ENCODE measurements at places on chromosomes 2 and 18.

DNA sequence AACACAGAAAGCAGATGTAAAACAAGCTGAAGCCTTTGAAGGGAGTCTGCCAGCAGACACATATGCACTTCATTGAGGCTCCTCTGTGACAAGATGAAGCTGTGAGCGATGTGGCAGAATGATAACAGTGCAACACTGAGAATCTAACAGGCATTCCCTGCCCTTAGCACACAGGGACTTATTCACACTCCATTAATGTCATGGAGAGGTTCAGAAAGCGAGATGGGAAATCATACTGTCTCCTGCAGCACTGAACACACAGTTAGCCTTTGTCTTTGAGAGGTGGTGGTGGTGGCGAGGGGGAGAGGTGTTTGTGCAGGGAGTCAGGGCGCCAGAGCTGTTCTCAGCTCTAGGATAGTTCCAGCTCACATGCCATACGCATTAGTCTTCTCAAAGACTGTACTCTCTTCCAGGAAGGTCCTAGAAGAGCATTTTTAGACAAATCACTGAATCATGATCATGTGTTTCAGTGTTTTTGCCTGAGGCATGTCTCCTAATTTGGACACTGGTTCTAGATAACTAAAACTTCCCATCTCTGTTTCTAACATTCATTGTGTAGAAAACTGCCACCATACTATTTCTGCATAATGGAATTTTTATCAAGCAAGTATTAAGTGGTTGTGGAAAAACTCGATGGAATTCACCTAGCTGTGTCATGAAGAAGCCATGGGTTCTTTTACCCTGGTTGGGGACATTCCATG, 93.5 kb upstream of the ITGB6 start:
- no peak overlapping the region for H3K27ac ChIP-seq
- H3K4me3 ChIP-seq: no peak overlapping the region
- no peaks in the 10 kb centered on the region for H3K27me3 ChIP-seq
- no peaks in the 10 kb centered on the region for H3K36me3 ChIP-seq

DNA sequence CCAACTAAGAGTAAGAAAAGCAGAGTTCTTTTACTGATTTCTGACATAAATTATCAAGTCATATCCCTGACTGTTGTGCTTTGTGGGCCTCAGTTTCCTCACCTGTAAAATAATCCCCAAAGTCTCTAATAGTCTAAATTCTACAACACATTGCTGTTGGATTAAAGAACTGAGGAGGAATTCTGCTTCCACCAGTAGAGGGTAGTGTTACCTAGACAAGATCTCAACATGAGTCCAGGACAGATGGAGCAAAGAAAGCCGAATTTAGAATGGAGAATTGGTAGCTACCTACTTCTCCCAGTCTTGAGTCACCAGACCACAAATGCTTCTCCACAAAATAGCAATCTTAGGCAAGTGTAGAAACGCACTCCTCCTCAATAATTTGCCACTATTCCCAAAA, 462.5 kb upstream of the FSHR start:
- no peaks in the 10 kb centered on the region for H3K4me1 ChIP-seq
- no peaks in the 10 kb centered on the region for H3K36me3 ChIP-seq
- no peaks in the 10 kb centered on the region for H3K27me3 ChIP-seq
- no peak for DNase-seq
- H3K27ac ChIP-seq: no peak overlapping the region

- H3K36me3 ChIP-seq: no peaks in the 10 kb centered on the region
- no peak overlapping the region for H3K4me3 ChIP-seq
- no peak for DNase-seq
- no peaks in the 10 kb centered on the region for H3K27me3 ChIP-seq
- H3K4me1 ChIP-seq: peaks cover 4% of the 10 kb centered on the region
- no peak overlapping the region for H3K27ac ChIP-seq
Observed at GRCh38 chr18:58313491-58314032, 269.5 kb downstream of the NEDD4L start.

DNA sequence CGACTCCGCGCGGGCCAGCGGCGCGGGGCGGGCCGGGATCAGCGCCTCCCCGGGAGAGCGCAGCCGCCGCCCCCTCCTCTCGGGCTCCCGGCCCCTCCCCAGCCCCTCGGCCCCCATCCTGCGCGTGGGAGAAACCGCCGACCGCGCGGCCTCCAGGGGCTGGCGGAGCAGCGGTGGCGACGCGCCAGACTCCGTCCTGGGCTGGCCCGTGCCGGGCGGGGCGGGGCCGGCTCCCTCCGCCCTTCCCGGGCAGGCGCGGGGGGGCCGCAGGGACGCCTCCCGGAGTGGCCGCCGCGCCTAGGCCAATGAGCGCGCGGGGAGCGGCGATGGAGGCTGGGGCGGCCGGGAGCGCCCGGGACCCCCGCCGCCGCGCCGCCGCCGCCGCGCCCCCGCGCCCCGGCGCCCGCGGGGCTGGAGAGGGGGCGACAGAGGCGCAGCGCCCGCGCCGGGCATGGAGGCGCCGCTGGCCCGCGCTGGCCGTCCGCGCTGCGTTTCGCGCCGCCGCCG, 49.1 kb downstream of the KCNIP3 start:
- peaks cover 8% of the 10 kb centered on the region for H3K4me1 ChIP-seq
- peak overlapping the region; percentile 78 for H3K27ac ChIP-seq
- peak; percentile 81 for DNase-seq
- H3K4me3 ChIP-seq: peak overlapping the region; percentile 69

- no peak overlapping the region for H3K27ac ChIP-seq
- no peak overlapping the region for H3K4me3 ChIP-seq
- H3K27me3 ChIP-seq: no peaks in the 10 kb centered on the region
- DNase-seq: peak; percentile 76
- no peaks in the 10 kb centered on the region for H3K4me1 ChIP-seq
Observed at GRCh38 chr2:238225911-238226697, 13.7 kb downstream of the HES6 start.

GRCh38 chr2:145524303-145524702, 1004.4 kb upstream of the ZEB2 start:
- no peaks in the 10 kb centered on the region for H3K27me3 ChIP-seq
- H3K4me1 ChIP-seq: no peaks in the 10 kb centered on the region
- H3K27ac ChIP-seq: no peak overlapping the region
- no peaks in the 10 kb centered on the region for H3K36me3 ChIP-seq
- DNase-seq: no peak
- H3K4me3 ChIP-seq: no peak overlapping the region

GRCh38 chr2:232480201-232481190, 7.1 kb downstream of the ECEL1 start:
- H3K4me3 ChIP-seq: no peak overlapping the region
- H3K4me1 ChIP-seq: no peaks in the 10 kb centered on the region
- H3K36me3 ChIP-seq: no peaks in the 10 kb centered on the region
- no peak for DNase-seq
- no peaks in the 10 kb centered on the region for H3K27me3 ChIP-seq

- no peaks in the 10 kb centered on the region for H3K36me3 ChIP-seq
- DNase-seq: no peak
- H3K27ac ChIP-seq: no peak overlapping the region
- no peaks in the 10 kb centered on the region for H3K4me1 ChIP-seq
Observed at GRCh38 chr2:176114120-176114929, 2.3 kb upstream of the HOXD10 start.

GRCh38 chr2:29000956-29001355, 19.9 kb downstream of the TOGARAM2 start:
- DNase-seq: no peak
- H3K27ac ChIP-seq: no peak overlapping the region
- no peaks in the 10 kb centered on the region for H3K27me3 ChIP-seq
- H3K4me3 ChIP-seq: no peak overlapping the region
- H3K36me3 ChIP-seq: no peaks in the 10 kb centered on the region

- H3K4me1 ChIP-seq: no peaks in the 10 kb centered on the region
- H3K27ac ChIP-seq: no peak overlapping the region
- no peak overlapping the region for H3K4me3 ChIP-seq
- no peaks in the 10 kb centered on the region for H3K27me3 ChIP-seq
- H3K36me3 ChIP-seq: no peaks in the 10 kb centered on the region
Observed at GRCh38 chr2:52613064-52613463, 1154.5 kb upstream of the CHAC2 start.

DNA sequence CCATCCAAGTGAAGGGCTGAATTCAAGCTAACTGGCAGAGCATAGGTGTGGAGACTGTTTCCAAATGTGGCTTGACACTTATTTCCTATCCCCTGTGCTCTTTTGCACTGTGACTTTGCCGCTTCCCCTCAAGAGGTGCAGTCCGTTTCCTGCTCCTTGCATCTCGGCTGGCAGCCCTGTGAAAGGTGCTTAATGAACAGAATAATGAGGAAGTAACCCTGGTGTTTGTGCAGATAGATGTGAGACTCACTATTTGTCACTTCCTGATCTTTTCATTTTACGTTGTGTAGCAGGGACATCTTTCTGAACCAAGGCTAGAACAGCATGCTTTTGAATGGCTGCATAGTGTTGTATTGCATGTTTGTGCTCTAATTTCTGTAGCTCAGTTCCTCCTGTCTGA, 60.8 kb downstream of the CEP192 start:
- H3K27me3 ChIP-seq: no peaks in the 10 kb centered on the region
- no peak overlapping the region for H3K27ac ChIP-seq
- H3K4me3 ChIP-seq: no peak overlapping the region
- H3K36me3 ChIP-seq: no peaks in the 10 kb centered on the region
- H3K4me1 ChIP-seq: no peaks in the 10 kb centered on the region

DNA sequence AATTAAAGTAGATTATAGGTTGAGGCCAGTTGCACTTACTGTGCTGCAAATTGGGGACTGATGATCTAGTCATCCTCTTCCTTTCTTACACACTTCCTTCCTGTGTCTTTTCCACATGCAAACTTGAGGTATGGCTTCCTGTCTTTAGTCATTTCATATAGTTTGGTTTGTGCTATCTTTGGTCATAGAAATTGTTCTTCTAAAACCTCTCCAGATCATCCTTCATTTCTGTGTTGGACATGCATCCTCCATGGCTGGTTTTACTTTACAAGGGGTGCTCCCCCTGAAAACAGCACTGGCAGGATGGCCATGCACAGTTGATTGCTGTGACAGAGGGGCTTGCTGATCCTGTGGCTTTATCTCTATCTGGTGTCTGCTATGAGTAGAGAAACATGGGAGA, 36.5 kb downstream of the MGAT5 start:
- H3K36me3 ChIP-seq: no peaks in the 10 kb centered on the region
- no peaks in the 10 kb centered on the region for H3K4me1 ChIP-seq
- peaks cover 2% of the 10 kb centered on the region for H3K27me3 ChIP-seq
- no peak for DNase-seq
- no peak overlapping the region for H3K27ac ChIP-seq

DNA sequence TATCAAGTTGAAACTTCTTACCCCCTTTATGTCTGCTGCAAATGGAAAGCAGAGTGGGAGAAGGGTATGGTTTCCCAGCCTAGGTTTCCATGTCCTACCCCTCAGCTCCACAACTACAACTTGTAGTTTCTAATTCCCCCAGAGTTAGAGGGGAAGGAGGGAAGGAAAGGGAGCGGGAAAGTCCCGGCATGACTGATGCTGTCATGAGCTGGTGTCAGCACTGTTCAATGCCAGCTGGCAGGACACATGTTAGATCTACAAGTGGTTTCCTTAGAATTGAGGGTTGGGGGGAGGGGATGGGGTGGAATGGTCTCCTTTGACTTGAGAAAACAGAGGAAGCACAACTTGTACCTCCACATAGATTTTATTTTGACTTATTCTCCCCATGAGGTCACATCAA, 194.0 kb downstream of the MBD2 start:
- H3K36me3 ChIP-seq: no peaks in the 10 kb centered on the region
- no peak overlapping the region for H3K4me3 ChIP-seq
- no peaks in the 10 kb centered on the region for H3K4me1 ChIP-seq
- H3K27ac ChIP-seq: no peak overlapping the region
- no peak for DNase-seq

DNA sequence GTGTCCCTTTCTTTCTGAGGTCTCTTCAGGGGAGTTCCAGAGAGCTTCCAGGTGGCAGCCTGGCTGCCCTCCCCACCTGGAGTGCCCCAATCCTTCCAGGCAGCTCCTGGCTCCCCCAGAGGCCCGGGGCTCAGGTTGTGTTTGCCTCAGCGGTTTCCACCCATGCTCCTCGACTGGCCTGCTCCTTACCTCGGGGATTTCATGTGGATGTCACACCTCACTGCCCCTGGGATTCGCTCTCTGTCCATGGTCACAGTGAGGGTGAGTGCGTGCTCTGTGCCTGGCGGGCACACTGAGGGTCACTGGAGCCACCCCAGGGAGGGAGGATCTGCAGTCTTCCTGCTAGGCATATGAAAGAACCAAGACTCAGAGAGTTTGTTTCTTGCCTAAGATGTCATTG, 2.1 kb upstream of the TOGARAM2 start:
- H3K4me1 ChIP-seq: no peaks in the 10 kb centered on the region
- DNase-seq: no peak
- H3K4me3 ChIP-seq: no peak overlapping the region
- H3K36me3 ChIP-seq: no peaks in the 10 kb centered on the region
- no peak overlapping the region for H3K27ac ChIP-seq

- H3K27ac ChIP-seq: no peak overlapping the region
- H3K4me3 ChIP-seq: no peak overlapping the region
- no peaks in the 10 kb centered on the region for H3K36me3 ChIP-seq
- no peaks in the 10 kb centered on the region for H3K4me1 ChIP-seq
- no peaks in the 10 kb centered on the region for H3K27me3 ChIP-seq
- no peak for DNase-seq
Observed at GRCh38 chr2:159895258-159896065, 97.5 kb upstream of the CD302 start.

DNA sequence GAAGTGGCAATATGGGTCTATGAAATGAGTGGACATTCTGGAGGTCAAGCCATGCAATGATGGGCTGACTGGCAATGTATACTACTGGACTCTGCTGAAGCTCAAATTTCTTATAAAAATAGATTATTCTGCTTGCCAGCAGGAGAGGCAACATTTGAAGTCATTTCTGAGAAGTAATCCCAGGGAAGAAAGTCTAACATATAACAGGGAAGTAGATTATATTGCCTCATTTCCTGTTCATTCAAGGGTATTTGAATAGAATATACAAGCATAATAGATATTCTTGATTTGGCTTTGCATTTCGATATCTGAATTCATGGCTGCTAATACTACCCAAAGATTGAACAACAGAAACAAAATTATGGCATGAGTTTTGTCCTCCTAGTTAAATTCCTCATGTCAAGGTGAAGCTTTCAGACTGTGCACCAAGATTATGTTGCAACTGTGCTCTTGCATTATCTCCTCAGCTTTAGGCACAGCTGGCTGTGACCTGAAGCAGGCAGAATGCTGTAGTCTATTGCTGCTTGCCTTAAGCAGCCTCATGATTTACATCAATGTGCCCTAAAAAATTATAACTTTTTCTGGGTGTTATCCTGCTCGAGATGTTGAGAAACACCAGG, 13.3 kb upstream of the TMX3 start:
- H3K4me3 ChIP-seq: no peak overlapping the region
- peaks cover 1% of the 10 kb centered on the region for H3K4me1 ChIP-seq
- DNase-seq: no peak
- H3K27ac ChIP-seq: no peak overlapping the region
